ENCODE measurements at places on chromosomes 16 and 17. TPM values are rescaled to one million over a fixed set of nuclear protein-coding genes. Genes with fewer than 3 reads are reported as not detected.

Gene CLN3
- total RNA-seq: 16.9 TPM

DNA sequence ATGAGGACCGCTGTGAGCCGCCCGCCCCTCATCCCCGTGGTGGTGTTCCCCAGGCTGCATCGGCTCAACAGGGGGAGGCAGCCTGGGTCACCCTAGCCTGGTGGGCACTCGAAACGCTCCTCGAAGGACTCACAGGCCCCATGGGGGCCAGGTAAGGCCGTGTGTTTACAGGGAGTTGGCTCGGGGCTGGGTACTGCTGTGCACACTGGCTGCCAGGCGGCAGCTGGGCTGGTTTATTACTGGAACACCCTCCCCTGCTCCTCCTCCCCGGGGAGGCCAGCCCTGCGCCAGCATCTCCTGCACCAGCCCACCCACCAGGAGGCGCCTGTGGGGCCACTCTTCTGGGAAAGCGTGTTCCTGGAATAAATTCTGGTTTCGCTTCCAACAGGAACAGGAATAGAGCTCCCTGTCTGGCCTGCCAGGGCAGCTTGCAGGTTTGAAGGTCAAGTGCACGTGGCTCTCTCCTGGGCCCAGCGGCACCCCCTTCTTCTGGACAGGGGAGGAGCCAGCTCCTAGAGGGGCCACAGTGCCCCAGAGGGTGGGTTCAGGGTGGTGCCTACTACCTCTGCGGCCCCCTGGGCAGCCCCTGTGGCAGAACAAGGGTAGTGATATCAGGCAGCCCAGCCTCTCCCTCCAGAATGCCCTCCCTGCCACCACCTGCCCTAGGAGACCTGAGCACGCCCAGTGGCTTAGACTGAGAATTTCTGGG is 11.3 kb downstream of the MCRIP1 start:
- DNase-seq: peak; percentile 40
- peaks cover 8% of the 10 kb centered on the region for H3K36me3 ChIP-seq
- peaks cover 14% of the 10 kb centered on the region for H3K4me1 ChIP-seq
- H3K27me3 ChIP-seq: no peaks in the 10 kb centered on the region
- H3K4me3 ChIP-seq: peak overlapping the region; percentile 26

DNA sequence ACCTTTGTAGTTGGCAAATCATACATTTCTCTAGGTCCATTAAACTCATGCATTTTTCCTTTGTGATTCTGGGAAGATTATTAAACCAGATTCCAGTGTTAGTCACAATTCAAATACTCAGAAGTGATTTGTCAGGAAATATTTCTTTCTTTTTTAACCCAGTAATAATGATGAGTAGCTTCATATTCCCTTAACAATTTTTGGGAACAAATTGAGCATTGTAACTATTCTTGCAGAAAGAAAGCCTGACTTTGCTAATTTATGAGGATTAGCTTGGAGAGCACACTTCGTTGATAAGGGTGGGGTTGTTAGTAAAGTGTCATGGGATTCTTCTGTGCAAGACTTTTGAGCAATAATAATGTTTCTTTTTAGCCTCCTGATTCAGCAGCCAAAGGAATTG is 18.7 kb upstream of the KRT24 start:
- no peak overlapping the region for H3K4me3 ChIP-seq
- H3K27ac ChIP-seq: no peak overlapping the region
- no peak for DNase-seq

Gene AKAP10
- total RNA-seq: 48.5 TPM

DNA sequence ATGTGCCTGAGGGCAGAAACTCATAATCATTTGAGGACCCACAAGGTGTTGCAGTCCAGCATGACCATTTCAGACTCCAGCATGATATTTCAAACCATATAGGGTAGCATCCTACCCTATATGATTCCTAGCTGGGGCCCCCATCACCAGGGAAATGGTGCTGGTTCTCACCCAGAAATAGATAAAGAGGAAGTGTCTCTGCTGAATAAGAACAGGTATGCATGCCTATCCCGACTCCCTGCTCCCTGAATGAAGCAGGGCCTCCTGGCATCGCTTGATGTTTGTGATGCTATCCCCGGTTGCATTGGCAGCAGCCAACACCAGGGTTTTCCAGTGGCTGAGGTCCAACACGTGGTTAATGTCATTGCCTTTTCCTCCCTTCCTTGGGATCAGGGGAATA is 17.1 kb upstream of the HEATR6 start:
- no peaks in the 10 kb centered on the region for H3K4me1 ChIP-seq
- no peaks in the 10 kb centered on the region for H3K27me3 ChIP-seq
- H3K36me3 ChIP-seq: no peaks in the 10 kb centered on the region
- DNase-seq: no peak

Gene IL21R
- total RNA-seq: 0.14 TPM

- H3K27me3 ChIP-seq: peaks cover 5% of the 10 kb centered on the region
- H3K36me3 ChIP-seq: no peaks in the 10 kb centered on the region
- no peak within 1 kb of the TSS for H3K27ac ChIP-seq
- peaks cover 15% of the 10 kb centered on the region for H3K4me1 ChIP-seq
- no peak for DNase-seq
- H3K4me3 ChIP-seq: peak within 1 kb of the TSS; percentile 56
These were observed at the start of gene YBX2 for GRCh38 chr17:7294614-7295153. TSS of gene YBX2 (minus strand) at chr17:7294639. CDS start at chr17:7294500, 139 bp downstream.

DNA sequence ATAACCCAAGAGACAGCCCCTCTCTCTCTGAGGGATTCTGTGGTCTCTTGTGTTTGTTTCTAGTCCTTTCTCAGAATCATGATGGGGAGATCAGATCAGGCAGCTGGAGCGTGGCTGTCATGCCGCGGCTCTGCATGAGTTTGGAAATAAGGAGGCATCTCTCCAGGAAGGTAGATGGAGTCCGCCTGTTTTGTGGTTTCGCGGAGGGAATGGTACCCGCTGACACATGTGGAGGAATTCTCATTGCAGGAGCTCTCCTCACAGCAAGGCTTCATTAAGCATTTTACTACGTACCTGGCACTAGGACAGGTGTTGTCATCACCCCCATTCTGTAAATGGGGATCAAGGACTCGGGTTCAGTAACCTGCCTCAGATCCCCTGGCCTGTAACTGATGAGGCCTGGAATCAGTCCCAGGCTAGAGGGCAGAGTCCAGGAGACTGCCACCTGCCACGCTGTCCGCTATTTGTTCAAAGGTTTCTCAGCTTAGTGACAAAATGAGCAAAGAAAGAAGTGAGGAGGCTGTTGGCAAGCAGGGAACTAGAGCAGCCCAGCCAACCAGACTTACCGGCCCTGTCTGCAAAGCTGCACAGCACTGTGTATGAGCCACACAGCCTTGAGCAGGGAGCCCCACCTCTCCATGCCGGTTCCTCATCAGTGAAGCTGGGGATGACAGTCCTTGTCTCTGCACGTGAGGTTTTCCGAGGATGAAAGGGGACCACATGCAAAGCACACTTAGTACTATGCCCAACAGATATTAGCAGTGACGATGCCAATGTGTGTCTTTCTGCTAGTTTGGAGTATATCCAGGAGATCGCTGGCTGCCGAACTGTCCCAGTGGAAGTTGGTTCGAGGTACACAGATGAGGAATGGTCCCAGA is 11.0 kb downstream of the KDM8 start:
- no peaks in the 10 kb centered on the region for H3K27me3 ChIP-seq
- peaks cover 11% of the 10 kb centered on the region for H3K36me3 ChIP-seq
- no peak overlapping the region for H3K27ac ChIP-seq
- DNase-seq: no peak

Gene XYLT1
- 22.5 TPM for total RNA-seq

DNA sequence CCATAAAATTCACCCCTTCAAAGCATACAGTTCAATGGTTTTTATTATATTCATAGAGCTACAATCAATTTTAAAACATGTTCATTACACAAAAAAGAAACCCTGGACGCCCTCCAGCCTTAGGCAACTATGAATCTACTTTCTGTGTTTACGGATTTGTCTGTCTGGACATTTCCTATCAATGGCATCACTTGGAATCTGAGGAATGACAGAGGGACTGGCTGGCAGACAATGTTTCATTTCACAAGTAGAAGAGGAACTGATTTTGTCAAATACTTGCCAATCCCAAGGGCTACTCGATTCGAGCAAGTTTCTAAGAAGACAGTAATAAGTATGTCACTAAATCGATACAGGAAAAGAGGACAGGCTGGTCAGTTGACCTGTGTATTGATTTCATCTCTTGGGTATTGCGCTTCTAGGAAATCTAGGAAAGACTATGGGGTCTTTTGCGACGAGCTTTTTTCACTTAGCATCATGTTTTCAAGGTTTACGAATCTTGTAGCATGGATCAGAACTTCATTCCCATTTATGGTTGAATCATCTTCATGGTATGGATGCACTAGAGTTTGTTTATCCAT is 56.6 kb downstream of the RGS9 start:
- H3K27me3 ChIP-seq: no peaks in the 10 kb centered on the region
- H3K4me1 ChIP-seq: no peaks in the 10 kb centered on the region
- no peak for DNase-seq
- H3K36me3 ChIP-seq: no peaks in the 10 kb centered on the region
- H3K4me3 ChIP-seq: no peak overlapping the region
- H3K27ac ChIP-seq: no peak overlapping the region

Gene OGFOD1
- total RNA-seq: 71.7 TPM

GRCh38 chr17:17001874-17002520 is 30.1 kb upstream of the TNFRSF13B start:
- peaks cover 34% of the 10 kb centered on the region for H3K4me1 ChIP-seq
- no peaks in the 10 kb centered on the region for H3K27me3 ChIP-seq
- no peaks in the 10 kb centered on the region for H3K36me3 ChIP-seq
- no peak overlapping the region for H3K27ac ChIP-seq
- H3K4me3 ChIP-seq: peak overlapping the region; percentile 24

DNA sequence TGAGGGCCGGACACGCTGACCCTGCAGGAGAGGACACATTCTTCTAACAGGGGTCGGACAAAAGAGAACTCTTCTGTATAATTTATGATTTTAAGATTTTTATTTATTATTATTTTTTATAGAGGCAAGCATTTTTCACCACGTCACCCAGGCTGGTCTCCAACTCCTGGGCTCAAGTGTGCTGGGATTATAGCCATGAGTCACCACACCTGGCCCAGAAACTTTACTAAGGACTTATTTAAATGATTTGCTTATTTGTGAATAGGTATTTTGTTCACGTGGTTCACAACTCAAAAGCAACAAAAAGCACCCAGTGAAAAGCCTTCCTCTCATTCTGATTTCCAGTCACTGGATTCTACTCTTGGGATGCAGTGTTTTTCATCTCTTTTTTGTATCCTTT is 2.3 kb upstream of the SERPINF1 start:
- DNase-seq: no peak
- no peaks in the 10 kb centered on the region for H3K27me3 ChIP-seq
- no peak overlapping the region for H3K4me3 ChIP-seq
- H3K27ac ChIP-seq: no peak overlapping the region
- H3K36me3 ChIP-seq: no peaks in the 10 kb centered on the region

Gene BRICD5
- total RNA-seq: 11.4 TPM

Gene CBLN1
- total RNA-seq: not detected

Gene ANKFY1
- total RNA-seq: 36.8 TPM

- no peaks in the 10 kb centered on the region for H3K36me3 ChIP-seq
- no peak overlapping the region for H3K4me3 ChIP-seq
- no peaks in the 10 kb centered on the region for H3K27me3 ChIP-seq
- H3K27ac ChIP-seq: no peak overlapping the region
These were observed 2.9 kb downstream of the LDHD start for GRCh38 chr16:75113541-75114121.

Gene SLC12A3
- total RNA-seq: not detected

Gene CCDC144A
- 36.3 TPM for total RNA-seq

GRCh38 chr17:6066183-6066948 is 3.8 kb upstream of the WSCD1 start:
- H3K27ac ChIP-seq: no peak overlapping the region
- DNase-seq: no peak
- no peak overlapping the region for H3K4me3 ChIP-seq
- no peaks in the 10 kb centered on the region for H3K27me3 ChIP-seq
- no peaks in the 10 kb centered on the region for H3K36me3 ChIP-seq

Gene FOXN1
- not detected for total RNA-seq

Gene ZG16
- not detected for total RNA-seq

Gene GNG13
- total RNA-seq: not detected

GRCh38 chr17:20992987-20993862 is 49.6 kb downstream of the USP22 start:
- no peak for DNase-seq
- H3K27ac ChIP-seq: no peak overlapping the region
- H3K27me3 ChIP-seq: no peaks in the 10 kb centered on the region
- H3K4me1 ChIP-seq: no peaks in the 10 kb centered on the region
- peak overlapping the region; percentile 46 for H3K4me3 ChIP-seq

DNA sequence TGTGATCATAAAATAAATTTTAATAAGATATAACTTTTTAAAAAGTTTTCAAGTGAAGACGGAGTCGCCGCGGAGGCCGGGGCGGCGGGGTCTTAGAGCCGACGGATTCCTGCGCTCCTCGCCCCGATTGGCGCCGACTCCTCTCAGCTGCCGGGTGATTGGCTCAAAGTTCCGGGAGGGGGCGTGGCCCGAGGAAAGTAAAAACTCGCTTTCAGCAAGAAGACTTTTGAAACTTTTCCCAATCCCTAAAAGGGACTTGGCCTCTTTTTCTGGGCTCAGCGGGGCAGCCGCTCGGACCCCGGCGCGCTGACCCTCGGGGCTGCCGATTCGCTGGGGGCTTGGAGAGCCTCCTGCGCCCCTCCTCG is at the start of gene FOXC2:
FOXC2 (plus strand) TSS at position 229 of the 365 bp plus-strand sequence. CDS start 507 bp downstream, outside the sequence.
- H3K27ac ChIP-seq: peak within 1 kb of the TSS; percentile 91
- no peaks in the 10 kb centered on the region for H3K36me3 ChIP-seq
- no peaks in the 10 kb centered on the region for H3K4me1 ChIP-seq
- peak; percentile 85 for DNase-seq

DNA sequence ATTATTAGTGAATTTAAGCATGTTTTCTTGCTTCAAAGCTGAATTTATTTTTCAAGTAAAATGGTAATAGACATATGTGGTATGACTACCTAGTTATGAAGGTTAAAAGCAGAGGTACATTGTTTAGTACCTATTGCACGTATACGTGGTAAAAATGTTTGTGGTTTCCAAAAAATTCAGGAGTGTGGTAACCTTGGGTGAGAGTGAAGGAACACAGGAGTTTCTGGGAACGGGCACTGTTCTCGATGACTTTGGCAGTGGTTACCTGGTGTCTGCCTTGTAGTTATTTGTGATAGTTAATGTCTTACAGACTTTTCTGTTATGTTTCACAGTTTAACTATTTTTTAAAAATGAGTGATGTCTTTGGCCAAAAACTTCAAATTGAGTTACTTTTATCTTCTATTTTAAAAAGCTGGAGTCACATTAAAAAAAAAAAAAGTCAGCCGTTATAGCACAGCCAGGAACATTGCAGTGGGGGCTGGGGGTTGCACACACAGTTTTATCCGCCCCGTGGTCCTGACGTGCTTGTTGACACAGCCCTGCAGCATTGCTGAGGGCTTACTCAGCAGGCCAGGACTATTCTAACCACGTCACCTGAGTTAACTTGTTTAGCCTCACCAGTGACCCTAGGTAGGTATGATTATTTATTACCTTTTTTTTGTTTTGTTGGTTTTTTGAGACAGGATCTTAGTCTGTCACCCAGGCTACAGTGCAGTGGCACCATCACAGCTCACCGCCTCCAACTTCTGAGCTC is 10.9 kb downstream of the JPT2 start:
- H3K36me3 ChIP-seq: peaks cover 11% of the 10 kb centered on the region
- no peaks in the 10 kb centered on the region for H3K27me3 ChIP-seq
- H3K4me1 ChIP-seq: peaks cover 43% of the 10 kb centered on the region
- peak overlapping the region; percentile 81 for H3K27ac ChIP-seq
- peak; percentile 39 for DNase-seq
- H3K4me3 ChIP-seq: no peak overlapping the region

- H3K4me1 ChIP-seq: no peaks in the 10 kb centered on the region
- H3K27me3 ChIP-seq: no peaks in the 10 kb centered on the region
- no peak for DNase-seq
- H3K4me3 ChIP-seq: no peak overlapping the region
These were observed 77.0 kb upstream of the TMEM132E start for GRCh38 chr17:34502426-34502825.

GRCh38 chr17:15918261-15918660 is 26.7 kb upstream of the ADORA2B start:
- no peaks in the 10 kb centered on the region for H3K27me3 ChIP-seq
- DNase-seq: no peak
- no peak overlapping the region for H3K27ac ChIP-seq
